Hematopoietic multipotent progenitor cell (in vitro differentiated cells): ENCODE measurements at places on chromosomes 3 and 15.

DNA sequence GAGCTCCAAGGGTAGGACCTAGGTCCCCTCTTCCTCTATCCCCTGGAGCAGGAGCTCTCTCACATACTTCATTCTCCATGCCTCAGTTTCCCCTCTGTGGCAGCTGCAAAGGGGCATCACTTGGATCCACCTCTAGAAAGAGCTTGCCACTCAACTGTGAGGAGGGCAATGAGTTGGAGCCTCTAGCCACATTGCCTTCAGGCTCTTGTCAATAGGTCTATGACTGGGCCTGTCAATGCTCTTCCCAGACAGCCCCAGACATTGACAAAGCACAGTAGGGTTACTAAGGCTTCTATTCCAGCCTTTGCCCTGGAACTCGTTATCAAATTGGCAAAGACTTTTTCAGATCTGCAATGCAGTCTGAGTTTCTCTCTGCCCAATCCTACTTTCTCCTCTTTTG is 4.4 kb upstream of the VIPR1 start:
- DNase-seq: no peak

DNA sequence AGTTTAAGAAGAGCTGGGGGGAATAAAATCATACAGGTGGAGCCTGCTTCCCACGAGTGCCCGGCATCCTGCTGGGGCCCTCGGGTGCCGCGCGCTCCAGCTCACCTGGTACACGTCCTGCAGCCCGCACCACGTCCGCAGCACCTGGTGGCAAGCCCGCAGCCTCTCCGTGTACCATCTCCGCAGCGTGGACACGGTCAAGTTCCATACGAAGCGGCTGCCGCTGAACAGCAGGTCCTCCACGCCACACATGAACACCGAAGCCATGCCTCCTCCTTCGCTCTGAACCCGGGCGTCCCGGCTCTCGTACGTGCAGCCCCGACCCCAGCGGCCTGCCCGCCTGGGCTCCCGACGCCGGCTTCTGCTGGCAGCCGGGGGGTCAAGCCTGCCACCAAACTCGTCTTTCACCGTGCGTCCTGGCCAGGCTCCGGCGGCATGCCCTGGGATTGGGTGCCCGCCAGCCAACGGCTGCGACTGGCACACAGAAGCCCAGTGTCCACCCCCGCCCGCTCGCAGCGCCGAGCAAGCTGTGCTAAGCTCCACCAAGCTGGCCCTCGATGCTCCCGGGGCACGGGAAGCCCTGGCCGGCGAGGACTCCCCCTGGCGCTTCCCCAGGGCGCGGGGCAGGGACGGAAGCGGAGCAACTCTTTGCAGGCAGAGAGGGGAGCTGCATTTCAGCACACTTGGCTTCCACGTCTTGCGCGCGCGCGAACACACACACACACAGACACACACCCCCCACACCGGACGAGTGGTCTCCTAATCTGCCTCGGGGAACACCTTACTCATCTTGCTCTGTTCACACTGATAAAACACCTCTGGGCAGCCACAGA is at the start of gene FRMD4B:
FRMD4B (minus strand) TSS at position 366 of the 833 bp plus-strand sequence; CDS start at position 267, 99 bp downstream.
- no peak for DNase-seq

DNA sequence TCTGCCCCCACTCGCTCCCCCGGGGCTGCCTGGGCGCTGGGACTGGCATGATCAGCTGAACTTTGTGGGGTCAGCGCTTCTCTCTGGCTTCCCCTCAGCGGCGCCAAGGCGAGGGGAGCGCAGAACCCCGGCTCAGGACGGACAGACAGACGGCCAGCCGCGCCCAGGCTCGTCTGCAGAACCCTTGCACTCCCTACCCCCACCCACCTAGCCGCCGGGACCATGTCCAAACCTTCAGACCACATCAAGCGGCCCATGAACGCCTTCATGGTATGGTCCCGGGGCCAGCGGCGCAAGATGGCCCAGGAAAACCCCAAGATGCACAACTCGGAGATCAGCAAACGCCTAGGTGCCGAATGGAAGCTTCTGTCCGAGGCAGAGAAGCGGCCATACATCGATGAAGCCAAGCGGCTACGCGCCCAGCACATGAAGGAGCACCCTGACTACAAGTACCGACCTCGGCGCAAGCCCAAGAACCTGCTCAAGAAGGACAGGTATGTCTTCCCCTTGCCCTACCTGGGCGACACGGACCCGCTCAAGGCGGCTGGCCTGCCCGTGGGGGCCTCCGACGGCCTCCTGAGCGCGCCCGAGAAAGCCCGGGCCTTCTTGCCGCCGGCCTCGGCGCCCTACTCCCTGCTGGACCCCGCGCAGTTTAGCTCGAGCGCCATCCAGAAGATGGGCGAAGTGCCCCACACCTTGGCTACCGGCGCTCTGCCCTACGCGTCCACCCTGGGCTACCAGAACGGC is 621 bp downstream of the SOX14 start:
- DNase-seq: no peak

GRCh38 chr15:89917442-89918101 is 4.8 kb upstream of the ARPIN start:
- no peak for DNase-seq

DNA sequence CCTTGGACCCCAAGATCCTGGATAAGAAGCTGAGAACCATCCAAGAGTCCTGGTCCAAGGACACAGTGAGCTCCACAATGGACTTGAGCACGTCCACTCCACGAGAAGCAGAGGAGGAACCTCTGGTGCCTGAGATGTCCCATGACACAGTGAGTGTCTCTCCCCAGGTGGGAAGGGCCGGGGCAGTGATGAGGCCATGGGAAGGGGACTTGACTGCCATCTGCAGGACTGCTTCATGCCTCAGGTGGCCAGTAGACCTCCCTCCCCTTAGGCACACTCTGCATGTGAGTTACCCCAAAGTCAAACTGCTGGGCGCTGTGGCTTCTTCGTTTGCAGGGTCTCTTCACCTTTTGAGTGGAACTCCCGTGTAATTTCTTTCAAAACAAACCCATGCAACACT is 59.7 kb downstream of the CCDC33 start:
- DNase-seq: no peak

DNA sequence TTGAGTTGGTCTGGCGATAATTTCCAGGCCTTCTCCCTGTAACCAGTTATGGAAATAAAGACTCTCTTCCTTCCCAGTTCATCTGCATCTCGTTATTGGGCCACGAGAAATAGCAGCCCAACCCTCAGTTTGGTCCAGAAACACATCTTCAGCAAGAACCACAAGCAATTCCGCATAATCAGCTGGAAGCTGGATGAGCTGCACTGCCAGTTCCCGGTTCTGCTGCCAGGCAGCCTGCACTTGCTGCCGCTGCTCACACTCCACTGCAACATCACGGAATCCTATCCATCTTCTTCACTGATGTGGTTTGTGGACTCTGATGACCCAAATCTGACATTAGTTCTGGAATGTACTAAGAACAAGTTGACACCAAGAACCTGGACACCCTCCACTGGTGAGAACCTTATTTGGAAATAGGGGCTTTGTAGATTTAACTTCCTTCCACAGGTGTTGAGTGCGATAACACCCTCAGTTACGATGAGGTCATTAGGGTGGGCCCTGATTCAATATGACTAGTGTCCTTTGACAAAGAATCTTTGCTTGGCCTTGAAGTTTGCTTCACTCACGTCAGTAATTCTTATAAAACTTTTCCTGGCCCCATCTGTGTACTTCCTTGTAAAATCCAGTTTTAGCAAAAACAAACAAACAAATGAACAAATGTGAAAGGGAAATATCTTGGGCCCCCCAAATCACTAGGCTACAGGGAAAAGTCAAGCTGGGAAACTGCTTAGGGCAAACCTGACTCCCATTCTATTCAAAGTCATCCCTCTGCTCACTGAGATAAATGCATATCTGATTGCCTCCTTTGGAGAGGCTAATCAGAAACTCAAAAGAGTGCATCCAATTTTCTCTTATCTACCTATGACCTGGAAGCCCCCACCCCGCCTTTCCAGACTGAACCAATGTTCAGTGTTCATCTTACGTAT is 221.9 kb upstream of the PROK2 start:
- DNase-seq: no peak

- DNase-seq: no peak
Observed at GRCh38 chr15:81000144-81000623, 539 bp upstream of the TLNRD1 start.

- DNase-seq: no peak
Observed at GRCh38 chr15:66951531-66952320, 113.7 kb upstream of the SMAD3 start.

DNA sequence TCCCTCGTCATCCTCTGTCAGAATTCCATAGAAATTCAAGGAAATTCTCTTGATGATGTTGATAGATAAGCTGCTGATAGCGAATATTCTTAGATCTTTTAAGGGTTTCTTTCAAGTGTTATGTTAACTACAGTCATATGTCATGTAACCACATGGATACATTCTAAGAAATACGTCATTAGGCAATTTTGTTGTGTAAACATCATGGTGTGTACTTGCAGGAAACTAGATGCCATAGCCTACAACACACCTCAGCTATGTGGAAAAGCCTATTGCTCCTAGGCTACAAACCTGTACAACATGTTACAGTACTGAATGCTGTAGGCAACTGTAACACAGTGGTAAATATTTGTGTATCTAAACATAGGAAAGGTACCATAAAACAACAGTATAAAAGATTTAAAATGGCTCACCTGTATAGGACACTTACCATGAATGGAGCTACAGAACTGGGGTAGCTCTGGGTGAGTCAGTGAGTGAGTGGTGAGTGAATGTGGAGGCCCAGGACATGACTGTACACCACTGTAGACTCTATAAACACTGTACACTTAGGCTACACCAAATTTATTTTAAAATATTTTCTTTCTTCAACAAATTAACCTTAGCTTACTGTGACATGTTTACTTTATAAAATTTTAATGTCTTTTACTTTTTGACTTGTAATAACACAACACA is 34.6 kb downstream of the GLDN start:
- no peak for DNase-seq

DNA sequence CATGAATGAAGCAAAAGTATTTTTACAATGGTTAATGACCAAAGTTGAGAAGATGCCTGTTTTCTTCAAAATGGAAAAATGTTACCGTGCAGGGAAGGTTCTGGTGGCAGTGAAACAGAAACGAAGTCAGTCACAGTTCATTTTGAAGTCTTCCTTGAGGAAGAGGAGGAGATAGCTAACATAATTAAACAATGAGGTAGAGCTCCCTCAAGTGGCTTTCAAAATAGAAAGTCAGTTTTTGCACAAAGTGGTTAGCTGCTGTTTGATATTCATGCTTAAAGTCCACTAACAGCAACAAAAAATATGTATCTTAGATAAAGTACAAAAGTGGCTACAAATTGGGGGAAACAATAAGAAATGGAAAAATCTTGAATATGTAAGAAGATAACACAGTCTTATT is 87.3 kb downstream of the TFG start:
- peak; percentile 20 for DNase-seq

GRCh38 chr3:113147681-113148261 is 63.6 kb upstream of the BOC start:
- DNase-seq: no peak

DNA sequence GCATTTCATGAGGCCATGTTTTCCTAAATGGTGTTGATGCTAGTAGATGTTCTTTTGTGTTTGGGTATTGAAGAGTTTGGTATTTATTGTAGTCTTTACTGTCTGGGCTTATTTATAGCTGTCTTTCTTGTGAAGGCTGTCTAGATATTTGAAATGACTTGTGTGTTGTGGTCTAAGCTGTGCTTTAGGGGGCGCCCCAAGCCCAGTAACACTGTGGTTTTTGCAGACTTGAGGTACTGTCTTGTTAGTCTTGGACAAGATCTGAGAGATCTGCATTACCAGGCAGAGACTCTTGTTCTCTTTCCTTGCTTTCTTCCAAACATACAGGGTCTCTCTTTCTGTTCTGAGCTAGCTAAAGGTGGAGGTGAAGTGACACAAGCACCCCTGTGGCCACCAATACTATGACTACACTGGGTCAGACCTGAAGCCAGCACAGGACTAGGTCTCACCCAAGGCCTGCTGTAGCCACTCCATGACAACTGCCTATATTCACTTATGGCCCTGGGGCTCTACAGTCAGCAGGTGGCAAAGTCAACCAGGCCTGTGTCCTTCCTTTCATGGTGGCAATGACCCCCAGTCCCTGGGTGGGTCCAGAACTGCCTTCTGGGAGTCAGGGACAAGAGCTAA is 152.1 kb upstream of the TBC1D5 start:
- DNase-seq: peak; percentile 60

GRCh38 chr3:11407644-11408043 is 135.4 kb downstream of the ATG7 start:
- no peak for DNase-seq

DNA sequence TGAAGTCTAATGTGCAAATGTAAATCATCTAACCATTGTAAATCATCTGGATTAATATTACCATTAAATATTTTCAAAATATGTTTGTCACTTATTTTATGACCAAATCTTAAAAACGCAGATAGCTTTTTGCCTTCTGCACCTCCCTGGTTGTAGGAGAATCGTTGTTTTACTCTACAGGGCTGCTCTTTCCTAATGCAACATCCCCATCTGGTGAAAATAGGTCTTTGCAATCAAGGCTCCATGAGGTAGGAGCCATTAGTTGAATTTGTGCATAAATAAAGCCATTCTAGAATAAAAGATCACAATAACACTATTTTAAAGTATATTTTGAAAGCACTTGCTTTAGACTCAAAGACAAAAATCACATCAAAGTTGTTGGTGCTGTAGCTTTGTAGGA is 535.6 kb upstream of the AGTR1 start:
- DNase-seq: no peak

DNA sequence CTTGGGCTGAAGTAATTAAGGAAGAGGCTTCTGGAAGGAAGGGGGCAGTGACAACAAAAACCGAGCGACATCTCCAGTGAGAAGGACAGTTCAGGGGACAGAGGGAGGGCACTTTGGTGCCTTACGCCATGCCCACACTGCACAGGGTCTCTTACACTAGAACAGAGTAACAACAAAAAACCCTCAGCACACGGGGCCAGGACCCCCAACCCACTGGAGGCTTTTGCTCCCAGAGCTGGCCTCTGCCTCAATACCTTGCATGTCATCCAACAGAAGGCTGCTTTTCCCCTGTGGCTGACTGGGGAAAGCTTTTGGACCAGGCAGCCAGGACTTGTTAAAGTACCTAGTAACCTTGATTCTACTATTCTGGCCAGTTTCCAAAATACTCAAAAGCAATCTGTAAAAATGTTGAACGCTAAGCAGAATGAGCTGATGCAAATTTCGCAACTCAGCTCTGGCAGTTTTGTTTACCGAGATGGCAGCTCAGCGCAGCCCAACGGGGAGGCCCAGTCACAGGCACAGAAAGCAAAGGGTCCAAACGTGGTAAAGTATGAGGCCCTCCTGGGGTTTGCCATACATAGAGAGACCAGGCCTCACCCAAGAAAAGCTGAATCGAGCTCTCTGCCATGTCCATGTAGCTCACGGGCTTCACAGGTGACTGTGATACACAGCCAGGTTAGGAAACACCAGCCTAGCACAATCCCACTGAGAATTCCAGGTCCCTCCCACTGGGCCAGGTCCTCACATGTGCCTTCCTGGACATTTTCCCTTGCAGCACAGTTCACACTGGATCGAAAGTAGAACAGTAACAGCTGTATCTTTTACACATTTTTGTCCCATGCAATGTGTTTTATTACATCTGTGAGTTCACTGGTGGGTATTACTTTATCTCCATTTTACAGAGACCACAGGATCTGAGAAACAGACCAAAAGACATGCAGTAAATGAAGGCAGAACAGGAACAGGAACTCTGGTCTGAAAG is 6.0 kb downstream of the CHCHD4 start:
- DNase-seq: no peak
